ENCODE measurements at places on chromosomes 12 and 14. TPM values are rescaled to one million over a fixed set of nuclear protein-coding genes. Genes with fewer than 3 reads are reported as not detected.

ART4 gene
- not detected for total RNA-seq

KRT71 gene
- not detected for total RNA-seq

KANSL2 gene
- 77.9 TPM for total RNA-seq

PEX5 gene
- total RNA-seq, result 24.0 TPM

EML1 gene
- total RNA-seq, result 1.4 TPM

ADAM20 gene
- 0.84 TPM for total RNA-seq

COL2A1 gene
- total RNA-seq, result not detected

- DNase-seq, result no peak
- H3K4me1 ChIP-seq, result peaks cover 15% of the 10 kb centered on the region
- no peaks in the 10 kb centered on the region for H3K36me3 ChIP-seq
- H3K27me3 ChIP-seq, result no peaks in the 10 kb centered on the region
- H3K4me3 ChIP-seq, result no peak overlapping the region
- H3K27ac ChIP-seq, result peak overlapping the region; percentile 63
Observed at GRCh38 chr12:50542448-50542847, 37.7 kb downstream of the DIP2B start.

DNA sequence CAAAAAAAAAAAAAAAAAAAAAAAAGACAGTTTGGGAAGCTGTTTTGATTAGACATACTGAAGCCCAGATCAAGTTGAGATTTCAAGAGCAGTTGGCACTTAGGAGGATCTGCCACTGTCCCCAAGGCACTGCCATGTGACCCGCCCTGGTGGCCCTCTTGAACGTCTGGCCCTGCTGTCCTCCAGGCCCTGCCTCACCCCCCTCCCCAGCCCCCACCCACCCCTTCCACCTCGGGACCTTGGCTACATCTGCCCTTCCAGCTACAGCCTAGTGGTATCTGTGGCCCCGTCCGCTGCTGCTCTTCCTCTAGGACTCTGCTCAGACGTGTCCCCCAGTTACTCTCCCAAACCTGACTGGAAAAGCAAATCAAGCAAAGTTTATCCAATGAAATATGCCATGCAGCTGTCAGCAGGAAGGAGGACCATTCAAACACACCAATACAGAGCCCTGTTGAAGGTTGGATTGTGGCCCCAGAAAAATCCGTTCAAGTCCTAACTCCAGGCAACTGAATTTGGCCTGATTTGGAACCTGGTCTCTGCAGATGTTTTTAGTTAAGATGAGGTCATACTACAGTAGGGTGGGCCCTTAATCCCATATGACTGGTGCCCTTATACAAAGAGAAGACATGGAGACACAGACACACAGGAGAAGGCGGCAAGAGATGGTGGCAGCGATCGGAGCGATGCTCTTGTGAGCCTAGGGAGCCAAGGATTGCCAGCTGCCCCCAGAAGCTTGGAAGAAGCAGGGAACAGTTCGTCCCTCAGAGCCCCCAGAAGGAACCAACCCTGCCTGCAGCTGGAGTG is 17.7 kb downstream of the SLC25A29 start:
- H3K27me3 ChIP-seq, result no peaks in the 10 kb centered on the region
- no peak for DNase-seq
- no peak overlapping the region for H3K27ac ChIP-seq
- no peaks in the 10 kb centered on the region for H3K36me3 ChIP-seq
- no peak overlapping the region for H3K4me3 ChIP-seq

DNA sequence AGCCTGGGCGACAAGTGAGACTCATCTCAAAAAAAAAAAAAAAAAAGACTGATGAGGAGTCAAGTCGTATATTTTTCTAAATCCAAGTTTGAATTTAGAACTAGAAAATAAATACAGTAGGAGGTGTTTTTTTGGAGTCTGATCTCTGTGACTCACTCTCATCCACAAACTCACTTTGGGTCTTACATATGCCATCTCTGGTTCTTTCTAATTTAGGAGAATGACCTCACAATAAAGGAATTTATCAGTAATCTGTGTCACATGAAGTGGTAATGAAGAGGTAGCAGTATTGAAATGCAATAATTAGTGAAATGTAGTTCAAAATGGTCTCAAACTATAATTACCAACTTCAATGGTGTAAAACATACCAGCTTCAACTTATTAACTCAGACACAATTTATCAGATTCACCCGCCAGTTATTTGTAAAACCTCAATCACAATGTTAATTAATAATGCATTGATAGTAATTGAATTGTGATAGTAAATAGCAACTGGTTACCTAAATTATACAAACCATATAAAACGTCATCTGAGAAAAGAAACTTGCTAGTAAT is 4.4 kb upstream of the CFL2 start:
- H3K27me3 ChIP-seq, result peaks cover 7% of the 10 kb centered on the region
- H3K4me1 ChIP-seq, result peaks cover 13% of the 10 kb centered on the region
- no peak overlapping the region for H3K4me3 ChIP-seq
- no peak for DNase-seq
- H3K27ac ChIP-seq, result no peak overlapping the region

- H3K4me3 ChIP-seq, result no peak overlapping the region
- H3K27me3 ChIP-seq, result peaks cover 30% of the 10 kb centered on the region
- no peak overlapping the region for H3K27ac ChIP-seq
Observed at GRCh38 chr14:88804035-88804434, 11.3 kb upstream of the EML5 start.

DNA sequence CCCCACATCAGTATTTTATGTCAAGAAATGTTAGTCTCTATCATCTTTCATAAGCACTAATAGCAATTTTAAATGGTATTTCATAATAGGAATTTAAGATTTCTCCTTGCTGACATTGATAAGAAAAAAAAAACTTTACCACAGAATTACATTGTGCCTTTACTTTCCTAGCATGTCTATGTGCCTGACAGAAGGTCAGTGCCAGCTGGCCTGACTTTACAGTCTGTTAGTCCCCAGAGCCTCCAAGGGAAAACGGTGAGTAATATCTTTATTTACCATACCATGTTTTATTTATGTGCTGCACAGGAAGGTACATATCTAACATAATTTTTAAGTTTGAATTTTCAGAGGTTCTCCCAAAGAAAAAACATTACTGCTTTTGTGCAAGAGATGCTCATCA is 152.0 kb upstream of the AEBP2 start:
- DNase-seq, result no peak
- no peaks in the 10 kb centered on the region for H3K27me3 ChIP-seq
- no peak overlapping the region for H3K27ac ChIP-seq
- H3K4me3 ChIP-seq, result no peak overlapping the region

- H3K36me3 ChIP-seq, result peaks cover 17% of the 10 kb centered on the region
- H3K4me1 ChIP-seq, result peaks cover 56% of the 10 kb centered on the region
- no peaks in the 10 kb centered on the region for H3K27me3 ChIP-seq
Observed at GRCh38 chr12:74538491-74539258, 1.0 kb downstream of the ATXN7L3B start.

GRCh38 chr14:29743531-29743930 is 184.1 kb downstream of the PRKD1 start:
- H3K4me1 ChIP-seq, result no peaks in the 10 kb centered on the region
- DNase-seq, result no peak
- peaks cover 5% of the 10 kb centered on the region for H3K36me3 ChIP-seq
- no peak overlapping the region for H3K27ac ChIP-seq

DNA sequence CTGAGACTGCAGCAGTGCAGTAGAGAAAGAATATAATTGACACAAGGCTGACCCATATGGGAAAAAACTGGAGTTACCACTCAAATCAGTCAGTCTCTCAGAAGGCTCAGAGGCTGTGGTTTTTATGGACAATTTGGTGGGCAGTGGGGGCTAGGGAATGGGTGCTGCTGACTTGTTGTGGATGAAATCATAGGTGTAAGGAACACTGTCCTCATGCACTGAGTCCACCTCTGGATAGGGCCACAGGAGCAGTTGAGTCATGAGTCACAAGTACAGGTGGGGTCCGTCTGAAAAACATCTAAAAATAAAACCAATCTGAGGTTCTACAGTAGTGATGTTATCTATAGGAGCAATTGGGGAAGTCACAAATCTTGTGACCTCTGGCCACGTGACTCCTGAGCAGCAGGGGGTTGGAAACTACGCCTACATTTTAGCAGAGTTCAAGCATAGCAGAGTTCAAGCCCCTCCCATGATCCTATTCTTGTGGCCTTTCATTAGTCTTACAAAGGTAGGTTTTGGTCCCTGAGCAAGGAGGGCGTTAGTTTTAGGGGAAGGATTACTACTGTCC is 18.1 kb upstream of the SGPP1 start:
- H3K4me3 ChIP-seq, result no peak overlapping the region
- H3K27me3 ChIP-seq, result no peaks in the 10 kb centered on the region
- H3K27ac ChIP-seq, result no peak overlapping the region
- DNase-seq, result no peak
- H3K36me3 ChIP-seq, result no peaks in the 10 kb centered on the region

GRCh38 chr12:108193917-108194316 is 64.8 kb downstream of the WSCD2 start:
- no peak overlapping the region for H3K27ac ChIP-seq
- peaks cover 14% of the 10 kb centered on the region for H3K27me3 ChIP-seq
- no peak overlapping the region for H3K4me3 ChIP-seq

- H3K27me3 ChIP-seq, result no peaks in the 10 kb centered on the region
- H3K4me1 ChIP-seq, result peaks cover 29% of the 10 kb centered on the region
- no peaks in the 10 kb centered on the region for H3K36me3 ChIP-seq
- DNase-seq, result no peak
Observed at GRCh38 chr14:65228436-65228835, 126.1 kb upstream of the MAX start.

GRCh38 chr12:71567537-71567936 is 96.1 kb downstream of the ZFC3H1 start:
- H3K27me3 ChIP-seq, result peaks cover 25% of the 10 kb centered on the region
- no peak for DNase-seq
- no peaks in the 10 kb centered on the region for H3K36me3 ChIP-seq
- no peak overlapping the region for H3K27ac ChIP-seq
- no peak overlapping the region for H3K4me3 ChIP-seq
- H3K4me1 ChIP-seq, result no peaks in the 10 kb centered on the region

GRCh38 chr14:43900173-43900655 is 606.9 kb downstream of the FSCB start:
- DNase-seq, result no peak
- no peaks in the 10 kb centered on the region for H3K4me1 ChIP-seq
- no peaks in the 10 kb centered on the region for H3K36me3 ChIP-seq
- H3K4me3 ChIP-seq, result no peak overlapping the region
- H3K27ac ChIP-seq, result no peak overlapping the region

- H3K36me3 ChIP-seq, result no peaks in the 10 kb centered on the region
- peak overlapping the region; percentile 86 for H3K27ac ChIP-seq
- H3K4me1 ChIP-seq, result peaks cover 55% of the 10 kb centered on the region
- peak overlapping the region; percentile 74 for H3K4me3 ChIP-seq
- no peaks in the 10 kb centered on the region for H3K27me3 ChIP-seq
Observed at GRCh38 chr14:35414365-35414764, 9.8 kb upstream of the NFKBIA start.

DNA sequence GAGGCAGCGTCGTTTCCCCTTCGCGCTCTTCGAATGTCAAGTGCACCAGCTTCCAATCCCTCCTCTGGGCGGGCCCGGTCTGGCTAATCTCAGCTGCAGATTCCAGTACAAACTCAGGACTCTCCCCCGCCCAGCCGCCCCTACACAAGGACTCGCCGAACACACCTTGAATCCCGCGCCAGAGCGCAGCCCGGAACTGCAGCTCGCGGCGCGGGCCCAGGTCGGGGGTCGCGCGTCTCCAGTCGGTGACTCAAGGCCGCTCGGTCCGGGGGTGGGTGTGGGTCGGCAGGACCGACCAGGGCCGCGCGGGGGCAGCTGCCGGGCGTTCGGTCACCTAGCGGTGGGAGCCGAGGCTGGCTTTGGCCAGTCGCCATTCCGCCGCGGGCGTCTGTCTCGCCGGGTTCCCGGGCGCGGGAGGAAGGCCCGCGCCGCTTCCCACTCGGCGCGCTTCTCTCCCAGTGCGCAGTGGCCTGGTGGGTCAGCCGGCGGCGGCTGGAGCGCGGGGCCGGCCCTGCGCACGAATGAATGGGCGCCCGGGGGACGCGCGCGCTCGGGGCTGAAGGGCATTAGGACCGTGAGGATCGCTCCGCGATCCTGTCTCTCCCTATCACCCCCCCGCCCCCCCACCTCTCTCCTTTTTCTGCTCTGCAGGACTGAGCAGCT is at the start of gene GALNT16:
GALNT16 (plus strand) TSS at position 632 of the 663 bp plus-strand sequence. CDS start 133 bp downstream, outside the sequence.
- no peak within 1 kb of the TSS for H3K4me3 ChIP-seq
- no peaks in the 10 kb centered on the region for H3K36me3 ChIP-seq
- no peaks in the 10 kb centered on the region for H3K4me1 ChIP-seq
- peaks cover 48% of the 10 kb centered on the region for H3K27me3 ChIP-seq
- DNase-seq, result no peak

DNA sequence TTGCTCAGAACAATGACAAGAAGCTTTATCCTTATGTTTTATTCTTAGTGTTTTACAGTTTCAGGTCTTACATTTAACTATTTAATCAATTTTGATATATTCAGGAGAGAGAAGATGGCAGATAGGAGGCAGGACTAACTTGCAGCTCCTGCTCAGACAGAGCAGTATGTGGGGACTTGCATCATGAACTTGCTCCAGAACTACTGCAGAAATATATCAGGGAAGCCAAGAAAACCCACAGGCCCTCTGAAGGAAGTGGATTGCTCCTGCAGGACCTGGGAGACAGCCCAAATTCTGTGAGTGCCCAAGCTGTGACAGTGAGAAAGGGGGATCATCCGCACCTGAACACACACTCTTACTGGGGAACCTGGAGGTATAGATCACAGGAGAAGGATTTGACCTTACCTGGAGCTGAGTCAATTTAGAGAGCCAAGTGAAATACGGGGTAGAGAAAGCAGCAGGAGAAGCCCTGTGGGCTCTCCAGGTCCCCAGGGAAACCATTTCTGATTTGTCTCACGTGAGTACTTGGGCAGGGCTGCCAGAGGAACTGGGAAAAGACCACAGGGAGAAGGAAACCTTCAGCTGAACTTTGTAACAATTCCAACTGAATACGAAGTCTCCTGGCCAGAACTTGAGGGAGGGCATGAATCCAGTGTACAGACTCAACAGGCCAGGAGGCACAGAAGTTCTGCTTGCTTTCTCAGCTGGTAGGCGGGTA is 28.9 kb upstream of the TSPAN8 start:
- no peaks in the 10 kb centered on the region for H3K27me3 ChIP-seq
- no peak for DNase-seq
- no peaks in the 10 kb centered on the region for H3K36me3 ChIP-seq
- no peak overlapping the region for H3K27ac ChIP-seq
- no peak overlapping the region for H3K4me3 ChIP-seq

DNA sequence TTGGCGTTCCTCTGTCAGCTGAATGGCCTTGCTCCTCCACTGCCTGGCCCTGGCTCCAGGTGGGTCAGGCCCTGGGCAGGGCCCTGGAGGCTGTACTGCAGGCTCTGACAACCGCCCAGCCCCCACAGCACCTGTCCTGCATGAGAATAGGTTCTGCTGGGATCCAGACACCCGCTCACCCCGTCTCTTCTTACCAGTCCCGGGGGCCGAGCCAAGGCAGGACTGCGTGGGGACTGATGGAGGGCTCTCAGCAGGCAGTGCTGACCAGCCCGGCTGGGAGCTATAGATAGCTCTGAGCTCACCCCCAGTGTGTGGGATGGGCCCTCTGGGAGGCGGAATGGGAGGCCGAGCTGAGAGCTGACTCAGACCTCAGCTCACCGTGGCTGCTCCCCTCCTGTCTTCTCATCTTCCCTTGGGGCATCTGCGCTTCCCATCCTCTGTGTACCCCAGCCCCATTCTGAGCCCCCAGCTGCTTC is 39.6 kb downstream of the TEAD4 start:
- H3K36me3 ChIP-seq, result no peaks in the 10 kb centered on the region
- H3K4me1 ChIP-seq, result no peaks in the 10 kb centered on the region
- no peak overlapping the region for H3K27ac ChIP-seq
- no peak overlapping the region for H3K4me3 ChIP-seq
- no peak for DNase-seq
- H3K27me3 ChIP-seq, result no peaks in the 10 kb centered on the region

- DNase-seq, result no peak
- H3K27ac ChIP-seq, result no peak overlapping the region
- H3K4me3 ChIP-seq, result no peak overlapping the region
- peaks cover 2% of the 10 kb centered on the region for H3K36me3 ChIP-seq
- no peaks in the 10 kb centered on the region for H3K27me3 ChIP-seq
- H3K4me1 ChIP-seq, result no peaks in the 10 kb centered on the region
Observed at GRCh38 chr12:82414044-82414443, 55.7 kb downstream of the METTL25 start.

Measured in natural killer cell treated with Interleukin-12 subunit alpha and Interleukin-12 subunit beta and Interleukin-15 and Interleukin-18, amount 100 ng/mL, for 72 hours (primary cell).